ENCODE measurements at places on chromosomes 2 and 18.
A peak's percentile ranks its signal among the peaks of the same experiment; 100 is the strongest.

DNA sequence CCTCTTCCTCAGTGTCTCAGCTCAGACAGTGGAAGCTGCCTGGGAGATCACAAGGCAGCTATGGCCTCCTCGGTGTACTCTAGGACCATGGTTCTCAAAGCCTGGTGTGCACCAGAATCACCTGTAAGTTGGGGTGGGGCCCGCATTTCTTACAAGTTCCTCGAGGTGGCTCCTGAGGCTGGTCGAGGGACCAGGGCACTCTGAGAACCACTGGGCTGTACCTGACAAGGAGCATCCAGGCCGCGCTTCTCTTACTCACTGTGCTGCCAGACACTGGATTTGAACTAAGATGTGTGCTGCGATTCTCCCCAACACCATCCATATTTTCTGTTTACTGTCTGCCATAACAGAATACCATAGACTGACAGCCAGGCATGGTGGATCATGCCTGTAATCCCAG is 59.5 kb downstream of the DIPK1C start:
- no peak for DNase-seq

- DNase-seq: no peak
Observed at GRCh38 chr2:124879640-124880039, 854.6 kb downstream of the CNTNAP5 start.

DNA sequence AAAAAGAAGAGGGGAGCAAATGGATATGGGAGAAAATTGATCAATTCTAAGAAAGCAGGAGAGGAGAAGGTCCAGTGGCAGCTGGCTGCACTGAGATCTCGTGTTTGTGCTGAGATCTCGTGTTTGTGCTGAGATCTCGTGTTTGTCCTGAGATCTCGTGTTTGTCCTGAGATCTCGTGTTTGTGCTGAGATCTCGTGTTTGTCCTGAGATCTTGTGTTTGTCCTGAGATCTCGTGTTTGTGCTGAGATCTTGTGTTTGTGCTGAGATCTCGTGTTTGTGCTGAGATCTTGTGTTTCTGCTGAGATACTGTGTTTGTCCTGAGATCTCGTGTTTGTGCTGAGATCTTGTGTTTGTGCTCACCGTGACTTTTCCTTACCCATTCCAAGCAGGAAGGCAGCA is 254.4 kb downstream of the BCL2 start:
- no peak for DNase-seq

DNA sequence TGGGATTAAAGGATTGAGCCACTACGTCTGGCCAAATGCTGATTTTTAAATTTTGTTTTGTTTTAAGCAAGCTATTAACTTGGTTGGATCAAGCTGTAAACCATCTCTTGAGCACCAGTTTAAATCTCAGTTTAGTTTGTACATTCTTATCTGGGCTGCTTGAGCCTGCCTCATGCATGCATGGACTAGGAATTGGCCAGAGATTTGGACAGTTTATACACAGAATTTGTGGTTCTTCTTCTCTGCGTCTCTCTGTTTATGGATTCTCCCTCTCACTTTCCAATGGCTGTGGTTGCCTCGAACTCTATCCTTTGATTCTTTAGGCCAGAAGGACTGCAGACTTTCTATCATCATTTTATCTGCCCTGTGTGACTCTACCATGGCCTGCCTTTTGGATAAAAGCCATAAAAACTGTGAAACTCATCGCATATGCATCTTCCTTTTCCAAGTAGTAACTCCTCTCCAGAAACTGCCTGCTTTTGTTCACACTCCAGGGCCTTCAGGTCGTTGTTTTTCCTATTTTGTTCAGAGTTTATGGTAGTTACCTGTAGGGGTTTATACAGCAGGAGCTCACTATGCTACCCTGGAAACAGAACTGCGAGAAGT is 32.5 kb upstream of the PLB1 start:
- DNase-seq: no peak

DNA sequence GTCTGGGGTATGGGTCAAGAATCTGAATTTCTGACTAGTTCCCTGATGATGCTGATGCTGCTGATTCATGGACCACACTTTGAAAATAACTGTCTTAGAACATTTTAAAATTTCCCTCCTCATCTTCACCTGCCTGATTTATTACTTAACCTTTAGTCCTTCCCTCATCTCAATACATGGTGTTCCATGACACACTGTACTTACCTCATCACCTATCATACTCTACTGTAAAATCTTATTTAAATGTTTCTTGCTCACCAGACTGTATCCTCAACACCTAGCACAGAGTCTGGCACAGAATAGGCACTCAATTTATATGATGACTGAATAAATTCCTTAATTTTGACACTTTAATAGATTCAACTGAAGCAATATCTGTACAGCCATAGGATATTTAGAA is 95.7 kb downstream of the FAM161A start:
- no peak for DNase-seq

- peak; percentile 50 for DNase-seq
Observed at GRCh38 chr2:25672494-25673299, 680 bp downstream of the DTNB start.

GRCh38 chr18:48902023-48902855 is 48.5 kb downstream of the SMAD7 start:
- peak; percentile 90 for DNase-seq

DNA sequence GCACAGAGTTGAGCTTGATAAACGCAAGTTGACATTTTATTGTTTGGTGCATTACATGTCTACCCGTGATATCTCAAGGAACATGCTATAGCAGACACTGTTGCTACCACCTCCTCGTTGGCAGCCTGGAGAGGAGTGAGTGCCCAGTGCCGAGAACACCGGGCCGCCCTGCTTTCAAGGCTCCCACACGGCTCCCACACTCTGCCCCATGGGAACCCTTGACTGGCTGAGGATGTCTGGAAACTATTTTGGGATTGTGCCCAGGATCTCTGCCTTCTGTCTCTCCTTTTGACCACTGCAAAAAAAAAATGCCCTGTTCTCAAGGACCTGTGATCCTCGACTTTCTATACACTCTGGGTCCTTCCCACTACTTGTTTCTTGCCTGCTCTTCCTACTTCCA is 21.1 kb downstream of the TET3 start:
- DNase-seq: no peak

DNA sequence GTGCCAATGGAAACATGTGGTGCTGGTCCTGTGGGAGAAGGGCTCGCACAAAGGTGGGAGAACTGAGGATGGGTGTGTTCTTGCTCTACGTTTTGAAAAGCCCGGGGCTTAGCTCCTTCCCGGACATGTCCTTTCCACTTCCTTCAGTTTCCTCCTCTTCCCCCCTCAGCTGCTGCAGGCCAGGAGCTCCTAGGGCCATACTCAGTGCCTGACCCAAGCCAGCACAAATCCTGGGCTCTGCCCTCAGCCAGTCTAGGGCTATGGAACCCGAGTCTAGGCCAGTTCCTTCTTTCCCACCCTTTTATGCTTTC is 1.4 kb upstream of the SIX2 start:
- no peak for DNase-seq

DNA sequence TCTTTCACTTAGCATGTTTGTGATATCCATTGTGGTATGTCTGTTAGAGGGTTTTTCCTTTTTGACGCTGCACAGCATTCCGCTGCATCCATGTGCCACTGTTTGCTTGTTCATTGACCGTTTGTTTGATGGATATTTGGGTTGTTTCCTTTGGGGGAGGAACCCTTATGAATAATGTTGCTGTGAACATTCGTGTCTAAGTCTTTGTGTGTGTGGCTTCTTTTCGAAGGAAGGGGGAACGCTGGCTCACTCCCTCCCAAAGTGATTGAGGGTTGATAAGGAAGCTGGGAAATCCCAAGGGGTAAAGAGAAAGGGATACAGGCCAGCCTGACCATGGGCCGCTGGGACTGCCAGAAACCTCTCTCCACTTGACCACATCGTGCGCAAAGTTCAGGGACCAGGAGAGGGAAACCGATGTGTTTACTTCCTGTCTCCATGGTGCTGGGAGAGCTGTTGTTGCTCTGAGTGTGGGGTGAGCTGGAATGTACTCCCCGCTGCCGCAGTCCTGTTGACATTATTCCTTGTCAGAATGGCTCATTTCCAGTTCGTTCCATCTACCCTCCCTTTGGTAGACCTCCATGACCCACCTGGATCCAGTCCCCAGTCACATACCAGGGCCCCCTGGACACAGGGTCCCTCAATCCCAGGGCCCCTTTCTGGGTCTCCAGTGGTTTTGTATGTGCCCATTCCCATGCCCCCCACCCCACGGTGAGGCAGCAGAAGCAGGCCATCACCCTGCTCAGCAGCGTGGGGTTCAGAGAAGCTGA is 39.6 kb downstream of the HS1BP3 start:
- DNase-seq: peak; percentile 89

DNA sequence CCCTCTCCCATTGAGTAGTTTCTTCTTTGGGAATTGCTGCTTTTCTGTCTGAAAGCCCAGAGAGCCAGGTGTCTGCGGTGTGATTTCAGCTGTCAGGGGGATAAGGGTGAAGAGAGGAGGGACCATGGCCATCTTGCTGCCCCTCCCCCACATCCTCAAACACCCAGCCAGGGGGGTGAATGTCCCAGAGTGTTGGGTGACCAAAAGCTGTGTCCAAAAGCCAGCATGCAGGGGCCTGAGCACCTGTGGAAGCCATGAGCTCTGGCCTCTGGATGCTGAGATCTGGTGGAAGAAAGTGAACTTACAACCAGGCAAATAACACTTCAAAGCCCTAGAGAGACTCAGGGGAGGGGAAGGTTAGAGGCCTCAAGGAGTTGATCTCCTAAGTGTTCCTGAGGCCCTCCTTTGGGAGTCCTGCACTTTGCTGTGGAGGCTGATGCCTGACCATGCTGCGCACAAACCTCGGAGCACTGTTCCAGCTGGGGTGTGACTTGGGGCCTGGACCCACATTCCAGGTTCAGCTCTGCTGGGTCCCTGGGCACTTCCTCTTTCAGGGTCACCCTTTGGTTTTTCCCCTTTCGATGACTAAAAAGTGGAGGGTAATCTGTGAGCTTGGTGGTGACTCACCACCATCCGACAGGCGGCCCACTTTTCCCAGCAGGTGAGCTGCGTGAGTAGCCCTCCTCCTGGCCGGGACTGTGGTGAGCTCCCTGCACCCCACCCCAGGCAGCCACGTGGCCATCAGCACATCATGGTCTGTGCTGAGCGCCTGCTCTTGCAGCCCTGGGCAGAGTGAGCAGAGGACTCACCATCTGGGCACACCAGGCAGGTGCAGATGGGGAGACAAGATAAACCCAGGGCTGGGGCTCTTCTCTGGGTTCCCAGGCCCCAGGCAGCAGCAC is 66.8 kb upstream of the FOSL2 start:
- DNase-seq: no peak

DNA sequence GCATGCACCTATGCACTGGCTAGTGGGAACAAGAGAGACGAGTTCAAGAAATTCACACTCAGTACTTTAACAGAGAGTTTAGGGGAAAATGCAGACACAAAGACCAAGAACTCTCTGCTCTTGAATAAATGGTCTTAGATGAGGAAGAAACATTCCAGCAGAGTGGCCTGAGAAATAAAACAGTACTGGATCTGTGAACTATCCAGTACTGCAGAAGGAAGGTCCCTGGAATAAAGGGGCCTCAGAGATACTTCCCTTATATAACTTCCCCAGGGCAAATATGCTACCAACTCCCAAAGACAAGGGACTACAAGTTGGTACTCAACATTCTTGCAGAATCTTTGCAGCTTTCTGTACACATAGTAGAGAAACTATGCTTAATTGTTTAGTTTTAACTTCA is 70.9 kb upstream of the ARL5A start:
- no peak for DNase-seq

GRCh38 chr2:238999291-238999741 is 151.4 kb downstream of the TWIST2 start:
- no peak for DNase-seq

GRCh38 chr2:188788621-188789020 is 185.6 kb upstream of the COL3A1 start:
- peak; percentile 47 for DNase-seq

- DNase-seq: no peak
Observed at GRCh38 chr2:165648801-165649200, 145.2 kb downstream of the GALNT3 start.

- no peak for DNase-seq
Observed at GRCh38 chr18:39825485-39826150, 2129.4 kb upstream of the PIK3C3 start.

- DNase-seq: no peak
Observed at GRCh38 chr2:141438536-141438935, 692.3 kb downstream of the LRP1B start.

GRCh38 chr18:8040021-8040420 is 472.9 kb downstream of the PTPRM start:
- DNase-seq: no peak

DNA sequence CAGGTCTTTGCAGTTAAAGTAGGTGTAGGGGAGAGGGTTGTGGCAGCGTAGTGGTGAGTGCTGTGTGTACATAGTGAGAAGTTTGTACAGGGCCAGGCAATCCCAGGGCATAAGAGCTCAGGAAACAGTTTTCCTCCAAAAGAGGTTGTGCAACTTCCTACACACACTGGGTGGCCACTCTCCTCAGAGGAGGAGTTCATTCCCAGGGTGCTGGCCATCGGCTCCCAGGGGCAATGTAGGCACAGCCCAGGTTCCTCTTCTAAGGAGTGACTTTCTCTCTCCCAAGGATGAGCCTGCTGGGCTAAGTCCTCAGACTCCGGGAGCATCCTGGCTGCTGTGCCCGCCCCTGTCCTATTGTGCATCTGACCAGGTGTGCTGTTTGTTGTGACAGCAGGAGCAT is 3.0 kb downstream of the ACOXL start:
- no peak for DNase-seq

GRCh38 chr18:62933261-62933887 is 218.0 kb downstream of the PHLPP1 start:
- DNase-seq: no peak

GRCh38 chr2:41784496-41784895 is 263.3 kb upstream of the PKDCC start:
- no peak for DNase-seq

DNA sequence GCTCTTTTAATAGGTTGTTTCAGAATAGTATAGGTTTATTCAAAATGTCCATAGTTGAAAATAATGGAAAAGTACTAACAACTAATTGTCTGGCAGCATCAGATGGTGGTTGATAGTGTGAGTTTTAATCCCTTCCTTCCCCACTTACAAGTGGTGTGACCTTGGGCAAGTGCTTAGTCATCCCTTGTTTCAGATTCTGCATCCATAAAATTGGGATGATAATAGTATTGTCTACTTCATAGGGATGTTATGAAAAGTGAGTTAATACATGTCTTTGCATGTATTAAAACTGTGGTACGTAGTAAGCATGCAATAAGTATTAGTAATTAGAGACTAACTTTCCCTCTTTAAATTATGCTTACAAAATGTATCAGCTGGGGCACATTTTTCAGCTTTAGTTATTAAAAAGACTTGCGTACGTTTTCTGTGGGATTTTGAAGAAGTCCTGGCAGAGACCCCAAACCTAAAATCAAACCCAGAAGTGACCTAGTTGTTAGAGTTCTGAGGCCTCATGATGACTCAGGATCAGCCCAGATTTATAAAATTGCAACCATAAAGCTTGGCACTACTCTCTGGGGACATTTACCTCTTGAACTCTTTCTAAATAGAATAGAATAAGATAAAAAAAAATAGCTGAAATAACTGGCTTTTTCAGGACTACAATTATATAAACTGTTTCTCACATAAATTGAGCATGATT is 8.6 kb downstream of the ITGA4 start:
- DNase-seq: no peak

GRCh38 chr2:6906165-6906741 is 11.0 kb upstream of the RNF144A start:
- no peak for DNase-seq

GRCh38 chr2:144358374-144358964 is 161.4 kb downstream of the ZEB2 start:
- no peak for DNase-seq

Data from left kidney (tissue), 8 donors.